Lower lobe of right lung (tissue), 2 donors: ENCODE measurements at places on chromosomes 2 and 18.

DNA sequence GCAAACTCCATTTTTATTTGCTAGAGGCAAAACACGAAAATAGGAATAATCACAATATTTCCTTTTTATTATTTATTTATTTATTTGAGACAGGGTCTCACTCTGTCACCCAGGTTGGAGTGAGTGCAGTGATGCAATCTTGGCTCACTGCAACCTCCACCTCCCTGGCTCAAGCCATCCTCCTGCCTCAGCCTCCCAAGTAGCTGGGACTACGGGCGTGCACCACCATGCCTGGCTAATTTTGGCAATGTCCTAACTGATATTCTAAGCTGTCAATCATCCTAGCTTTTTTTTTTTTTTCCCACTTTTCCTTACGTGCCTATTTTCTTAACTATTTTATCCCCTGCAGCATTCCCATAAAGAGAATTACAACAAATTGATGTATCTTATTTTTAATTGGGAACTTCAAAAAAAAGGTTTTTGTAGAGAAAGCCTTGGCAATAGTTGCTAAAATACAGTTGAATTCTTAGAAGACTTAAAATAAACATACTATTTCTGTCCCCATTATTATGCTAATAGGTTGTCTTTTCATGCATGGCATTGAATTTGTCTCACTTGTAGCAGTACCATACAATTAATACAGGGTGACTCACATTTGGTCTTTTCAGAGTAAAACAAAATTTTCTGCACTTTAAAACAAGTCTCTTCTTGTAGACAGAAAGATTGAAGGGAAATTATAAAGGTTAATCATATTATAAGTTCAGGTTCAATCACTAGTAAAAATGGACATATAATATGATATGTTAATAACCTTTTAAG, 153.5 kb downstream of the SLC39A10 start:
- DNase-seq = no peak

DNA sequence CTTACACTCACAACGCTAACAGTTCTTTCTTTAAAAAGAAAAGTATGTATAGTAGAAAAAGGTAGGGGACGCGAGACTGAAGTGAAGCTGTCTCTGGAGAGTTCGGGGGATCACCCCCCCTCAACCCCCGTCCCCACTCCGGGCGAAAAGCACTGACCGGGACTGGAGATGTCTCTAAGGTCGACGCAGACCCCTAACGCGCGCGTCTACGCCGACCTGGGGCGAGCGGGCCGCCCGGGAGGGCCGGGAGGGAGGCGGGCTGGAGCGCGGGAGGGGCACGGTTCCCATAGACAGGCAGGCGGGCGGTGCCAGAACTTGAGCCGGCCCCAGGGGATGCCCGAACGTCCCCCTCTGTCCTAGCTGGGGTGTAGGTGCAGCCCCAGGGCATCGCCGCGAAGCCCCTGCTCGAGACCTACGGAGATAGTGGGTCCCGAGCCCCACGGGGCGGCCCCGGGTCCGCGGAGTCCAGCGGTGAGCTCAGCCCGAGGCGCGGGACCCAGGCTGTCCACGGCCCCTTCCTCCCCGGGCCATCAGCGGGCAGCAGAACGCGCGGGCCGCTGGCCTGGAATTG, 82.2 kb downstream of the CHRNA1 start:
- peak; percentile 62 for DNase-seq

GRCh38 chr2:134131681-134132489, 122.0 kb upstream of the MGAT5 start:
- no peak for DNase-seq

DNA sequence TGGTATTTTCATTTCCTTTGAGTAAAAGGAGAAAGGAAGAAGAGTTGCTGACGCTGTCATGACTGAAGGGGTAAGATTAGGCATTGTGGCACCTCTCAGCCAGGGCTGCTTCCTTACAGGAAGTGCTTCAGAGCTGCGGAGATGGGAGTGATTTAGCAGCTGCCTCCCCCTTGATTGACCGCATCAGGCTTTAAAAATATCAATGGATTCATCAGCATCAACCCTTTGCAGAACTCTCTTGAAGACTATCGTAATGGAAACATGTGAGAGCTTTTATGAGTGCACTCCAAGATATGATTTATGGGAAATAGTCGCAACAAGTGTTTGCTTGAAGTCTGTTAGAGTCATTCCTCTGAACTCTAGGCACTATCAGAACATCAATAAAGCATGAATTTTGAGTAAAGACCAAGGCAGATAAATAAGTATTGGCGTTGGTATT, 141.1 kb downstream of the CSRNP3 start:
- no peak for DNase-seq

DNA sequence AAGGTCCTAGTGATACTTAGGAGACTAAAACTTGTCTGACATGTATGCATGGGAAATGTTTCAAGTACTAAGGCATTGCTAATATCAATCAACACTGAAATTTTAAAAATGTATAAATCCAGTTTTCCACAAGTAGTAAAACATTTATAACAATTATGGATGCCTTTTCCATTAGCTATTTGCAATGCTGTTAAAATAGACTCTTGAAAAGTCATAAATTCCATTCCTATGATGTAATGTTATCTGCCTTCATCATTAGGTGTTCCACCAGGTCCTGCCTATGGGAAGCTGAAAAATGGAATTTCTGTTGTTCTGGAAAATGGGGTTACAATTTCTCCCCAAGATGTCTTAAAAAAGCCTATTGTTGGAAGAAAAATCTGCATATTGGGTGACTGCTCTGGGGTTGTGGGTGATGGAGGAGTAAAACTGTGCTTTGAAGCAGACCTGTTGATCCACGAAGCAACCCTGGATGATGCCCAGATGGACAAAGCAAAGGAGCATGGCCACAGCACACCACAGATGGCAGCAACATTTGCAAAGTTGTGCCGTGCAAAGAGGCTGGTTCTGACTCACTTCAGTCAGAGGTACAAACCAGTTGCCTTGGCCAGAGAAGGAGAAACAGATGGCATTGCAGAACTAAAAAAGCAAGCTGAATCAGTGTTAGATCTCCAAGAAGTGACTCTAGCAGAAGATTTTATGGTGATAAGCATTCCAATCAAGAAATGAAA, 18.7 kb downstream of the ELAC1 start:
- no peak for DNase-seq

DNA sequence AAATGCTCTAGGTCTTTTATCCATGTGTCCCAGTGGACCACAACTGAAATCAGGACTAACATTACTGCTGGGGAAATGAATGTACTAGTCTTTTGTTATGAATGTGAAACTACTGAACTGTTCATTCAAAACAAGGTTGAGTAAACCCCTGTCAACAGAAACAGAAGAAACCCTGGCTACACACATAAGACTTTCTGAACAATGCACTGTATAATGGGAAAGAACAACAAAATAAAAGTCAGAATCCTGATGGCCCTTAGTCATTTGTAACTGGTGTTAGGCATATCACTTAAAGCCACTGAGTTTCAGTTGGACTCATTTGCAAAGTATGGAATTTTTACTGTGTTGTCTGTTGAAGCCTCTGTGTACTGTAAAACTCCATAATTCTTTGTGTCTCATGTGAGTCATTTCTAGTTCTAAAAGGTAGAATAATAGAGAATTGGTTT, 77.0 kb upstream of the UBXN4 start:
- DNase-seq = no peak

GRCh38 chr2:177984749-177985148, 87.8 kb downstream of the PDE11A start:
- no peak for DNase-seq

DNA sequence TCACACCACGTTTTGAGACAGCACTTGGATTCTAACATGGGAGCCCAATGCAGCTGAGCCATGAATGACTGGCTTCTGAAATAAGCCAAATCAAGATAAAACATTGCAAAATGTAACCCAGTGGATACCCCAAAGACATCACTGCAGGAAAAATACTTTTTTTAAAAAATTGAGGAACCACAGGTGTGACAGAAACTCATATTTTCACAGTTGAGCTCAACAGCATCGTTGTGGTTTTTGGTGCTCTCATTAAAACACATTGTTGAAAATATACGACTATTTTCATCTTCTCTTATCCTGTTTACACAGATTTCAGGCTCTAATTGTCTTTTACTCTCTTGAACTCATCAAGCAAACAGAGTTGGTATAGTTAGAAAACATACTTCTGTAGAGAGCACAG, 429.3 kb upstream of the VRK2 start:
- no peak for DNase-seq
